ENCODE measurements at places on chromosomes 16 and 17. TPM values are rescaled to one million over a fixed set of nuclear protein-coding genes. Genes with fewer than 3 reads are reported as not detected.

PHOSPHO1 gene
- total RNA-seq = 0.55 TPM

DNA sequence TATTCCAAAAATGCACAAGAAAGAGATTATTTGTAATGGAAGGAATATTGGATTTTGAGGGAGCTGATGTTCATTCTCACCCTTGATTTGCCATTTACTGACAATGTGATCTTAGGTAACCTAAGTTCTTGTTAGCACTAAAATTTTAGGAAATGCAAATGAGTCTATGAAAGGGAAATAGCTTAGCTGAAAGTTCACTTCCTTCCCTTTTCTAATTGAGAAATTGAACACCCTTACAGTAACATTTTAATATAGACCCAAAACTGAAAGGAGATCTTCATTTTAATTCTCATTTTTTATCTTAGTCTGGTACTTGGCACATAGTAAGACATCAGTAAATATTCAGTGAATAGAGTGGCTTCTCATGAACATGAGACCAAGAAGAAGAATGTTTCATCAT lies 10.9 kb upstream of the WSB1 start:
- DNase-seq = no peak

DNA sequence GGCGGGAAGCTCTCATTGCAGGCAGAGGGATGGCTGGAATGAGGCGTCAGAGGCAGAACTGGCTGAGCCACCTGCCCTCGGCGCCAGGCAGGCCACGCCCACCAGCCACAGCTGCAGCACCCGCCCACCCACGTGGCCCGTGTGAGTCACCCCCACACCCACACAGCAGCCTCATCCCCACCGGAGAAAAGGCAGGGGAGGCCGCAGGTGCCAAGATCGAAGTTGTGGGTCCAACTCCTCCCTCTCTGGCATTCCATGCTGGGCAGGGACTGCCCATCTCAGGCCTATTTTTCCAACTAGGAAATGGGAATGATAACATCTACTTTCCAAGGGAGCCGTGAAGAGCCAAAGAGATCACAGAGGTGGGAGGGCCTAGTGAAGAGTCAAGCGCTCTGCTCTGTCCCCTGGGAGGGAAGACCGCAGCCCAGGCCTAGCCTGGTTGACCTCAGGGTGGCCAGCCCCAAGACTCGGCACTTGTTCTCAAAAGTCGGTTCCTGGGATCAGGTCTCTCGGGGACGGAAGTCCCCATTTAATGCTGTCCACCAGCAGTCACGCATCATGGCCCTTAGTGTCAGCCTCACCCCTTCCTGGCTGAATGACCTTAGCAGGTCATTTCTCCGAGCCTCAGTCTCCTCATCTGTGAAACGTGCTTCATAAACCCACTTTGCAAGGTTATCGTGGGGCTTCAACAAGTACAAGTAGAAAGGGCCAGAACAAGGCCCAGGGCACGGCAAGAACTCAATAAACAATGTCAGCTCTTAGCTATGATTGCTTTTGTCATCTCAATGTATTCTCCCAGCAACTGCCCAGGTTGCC lies at the start of gene TRPV3:
Gene TRPV3, minus strand, starts transcription at position 45 of the 816 bp plus-strand sequence. CDS start 2,962 bp downstream, outside the sequence.
- DNase-seq = peak; percentile 15

DNA sequence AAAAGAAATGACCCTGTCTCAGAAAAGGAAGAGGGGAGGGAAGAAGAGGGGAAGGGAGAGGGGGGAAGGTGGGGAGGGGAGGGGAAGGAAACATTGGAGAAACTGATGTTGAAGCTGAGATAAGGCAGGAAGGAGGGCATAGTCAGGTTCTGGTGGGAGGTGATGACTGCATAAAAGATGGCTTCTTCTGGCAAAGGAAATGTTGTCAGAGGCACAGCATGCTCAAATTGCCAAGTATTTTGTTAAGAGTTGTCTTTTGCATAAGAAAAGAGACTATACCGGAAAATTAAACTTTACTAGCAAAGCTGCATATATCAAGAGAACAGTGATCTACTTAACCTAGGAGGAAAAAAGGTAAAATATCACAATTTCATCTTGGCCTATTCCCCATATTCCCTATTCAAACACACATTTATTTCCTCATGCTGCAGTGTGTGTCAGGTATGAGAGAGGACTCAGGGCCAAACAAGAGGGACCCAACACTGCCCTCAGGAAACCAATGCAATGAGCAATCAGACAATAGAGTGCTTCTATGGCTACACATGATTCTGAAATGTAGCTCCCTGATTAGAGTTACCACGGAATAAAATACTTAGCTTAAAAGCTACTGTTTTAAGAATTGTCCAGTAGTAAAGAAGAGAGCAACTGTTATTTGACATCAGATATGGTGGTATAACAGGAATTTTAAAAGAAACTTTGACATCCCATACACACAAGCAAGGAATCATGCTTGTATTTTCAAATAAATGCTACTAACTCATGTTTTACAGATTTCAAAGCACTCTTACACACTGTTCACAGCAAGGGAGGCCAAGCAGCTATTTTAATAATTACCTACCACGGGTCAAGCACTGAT lies 80.9 kb downstream of the PARN start:
- no peak for DNase-seq

SOCS3 gene
- total RNA-seq = 59.6 TPM

GRCh38 chr17:8580952-8581658 lies 49.4 kb downstream of the MYH10 start:
- DNase-seq = no peak

DNA sequence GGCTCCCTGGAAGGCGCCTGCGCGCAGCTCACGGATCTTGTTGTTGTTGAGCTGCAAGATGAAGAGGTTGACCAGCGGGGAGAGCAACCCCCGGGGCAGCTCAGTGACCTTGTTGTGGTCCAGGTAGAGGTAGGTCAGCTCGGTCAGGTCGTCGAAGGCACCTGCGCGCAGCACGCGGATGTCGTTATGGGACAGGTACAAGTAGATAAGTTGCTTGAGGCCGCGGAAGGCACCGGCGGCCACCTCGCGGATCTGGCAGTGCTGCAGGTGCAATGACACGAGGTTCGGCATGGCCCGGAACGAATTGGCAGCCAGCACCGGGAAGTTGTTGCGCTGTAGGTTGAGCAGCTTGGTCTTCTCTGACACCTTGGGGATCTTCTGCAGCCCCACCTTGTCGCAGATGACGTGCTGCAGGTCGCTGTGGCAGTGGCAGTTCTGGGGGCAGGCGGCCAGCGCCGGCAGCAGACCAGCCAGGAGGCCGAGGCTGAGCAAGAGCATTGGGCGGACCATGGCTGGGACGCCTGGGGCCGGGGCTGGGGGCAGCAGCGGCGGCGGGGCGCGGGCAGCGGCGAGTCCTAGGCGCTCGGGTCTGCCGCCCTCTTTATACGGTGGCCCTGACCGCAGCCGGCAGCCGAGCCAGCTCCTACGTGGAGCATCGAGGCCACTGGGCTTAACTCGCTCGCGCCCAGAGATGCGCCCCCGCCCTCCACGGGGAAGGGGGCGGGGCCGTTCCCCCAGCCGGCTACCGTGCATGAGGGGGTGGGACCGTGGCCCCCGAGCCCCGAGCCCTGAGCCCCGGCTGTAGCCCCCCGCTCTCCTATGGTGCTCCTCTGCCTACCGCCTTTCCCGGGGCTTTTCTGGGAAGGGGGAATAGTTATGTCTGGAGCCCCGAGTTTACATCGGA lies at the start of gene CHAD:
Gene CHAD, minus strand, starts transcription at position 577 of the 904 bp plus-strand sequence. Its CDS starts 67 bp downstream, at position 510.
- no peak for DNase-seq

DNA sequence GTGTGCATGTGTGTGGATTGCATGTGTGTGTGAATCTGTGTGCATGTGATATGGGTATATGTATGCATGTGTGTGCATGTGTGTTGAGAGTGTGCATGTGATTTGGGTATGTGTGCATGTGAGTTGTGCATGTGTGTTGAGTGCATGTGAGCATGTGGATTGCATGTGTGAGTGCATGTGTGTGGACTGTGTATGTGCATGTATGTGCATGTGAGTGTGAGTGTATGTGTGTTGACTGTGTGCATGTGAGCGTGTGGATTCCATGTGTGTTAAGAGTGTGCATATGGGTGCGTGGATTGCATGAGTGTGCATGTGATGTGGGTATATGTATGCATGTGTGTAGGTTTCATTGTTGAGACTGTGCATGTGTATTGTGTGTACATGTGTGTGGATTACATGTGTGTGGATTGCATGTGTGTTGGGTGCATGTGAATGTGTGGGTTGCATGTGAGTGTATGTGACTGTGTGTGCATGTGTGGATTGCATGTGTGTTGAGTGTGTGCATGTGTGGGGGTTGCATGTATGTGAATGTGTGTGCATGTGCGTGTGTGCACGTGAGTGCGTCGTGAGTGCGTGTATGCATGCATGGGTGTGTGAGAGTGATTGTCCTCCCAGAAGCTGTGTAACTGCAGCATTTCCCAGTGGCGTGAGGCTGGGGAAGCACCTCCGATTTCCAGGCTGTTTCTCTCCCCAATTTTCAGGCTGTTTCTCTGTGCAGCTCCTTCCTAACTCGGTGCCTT lies 19.4 kb downstream of the C1QTNF1 start:
- no peak for DNase-seq

DNA sequence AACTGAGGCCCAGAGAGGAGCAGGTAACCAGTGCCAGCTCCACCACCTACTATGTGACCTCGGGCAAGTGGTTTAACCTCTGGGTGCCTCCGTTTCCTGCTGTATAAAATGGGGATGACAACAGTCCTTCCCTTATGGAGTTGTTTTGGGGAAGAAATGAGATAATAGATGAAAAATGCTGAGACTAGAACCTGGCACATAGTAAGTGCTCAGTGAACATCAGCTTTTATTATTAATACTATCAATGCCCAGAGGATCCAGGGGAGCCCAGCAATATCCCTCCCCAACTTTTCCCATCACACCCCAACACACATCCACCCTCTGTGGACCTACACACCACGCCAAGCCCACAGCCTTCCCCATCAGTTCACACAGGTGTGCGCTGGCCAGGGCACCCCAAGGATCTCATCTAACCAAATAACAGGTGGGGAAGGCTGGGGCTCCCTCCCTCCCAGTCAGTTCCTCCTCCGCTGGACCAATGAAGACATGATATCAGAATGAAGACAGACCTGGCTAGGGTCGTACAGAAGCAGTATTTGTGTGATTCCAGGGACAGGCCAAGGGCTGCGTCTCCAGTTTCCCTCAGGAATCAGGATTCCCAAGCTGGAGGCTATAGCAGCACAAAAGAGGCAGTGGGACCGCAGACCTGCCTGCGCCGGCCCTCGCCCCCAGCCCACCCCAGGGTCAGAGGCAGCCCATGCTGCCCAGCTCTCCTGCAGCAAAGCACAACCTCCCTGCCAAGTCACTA lies 1.8 kb downstream of the ATP2A3 start:
- DNase-seq = no peak

- DNase-seq = no peak
Observed at GRCh38 chr16:59385491-59385890, 651.4 kb upstream of the GOT2 start.

MEIOC gene
- 21.8 TPM for total RNA-seq

EFCAB5 gene
- 0.57 TPM for total RNA-seq

GRCh38 chr17:65155622-65156021 lies 18.5 kb downstream of the RGS9 start:
- DNase-seq = no peak

ZNF689 gene
- total RNA-seq = 17.8 TPM

DNA sequence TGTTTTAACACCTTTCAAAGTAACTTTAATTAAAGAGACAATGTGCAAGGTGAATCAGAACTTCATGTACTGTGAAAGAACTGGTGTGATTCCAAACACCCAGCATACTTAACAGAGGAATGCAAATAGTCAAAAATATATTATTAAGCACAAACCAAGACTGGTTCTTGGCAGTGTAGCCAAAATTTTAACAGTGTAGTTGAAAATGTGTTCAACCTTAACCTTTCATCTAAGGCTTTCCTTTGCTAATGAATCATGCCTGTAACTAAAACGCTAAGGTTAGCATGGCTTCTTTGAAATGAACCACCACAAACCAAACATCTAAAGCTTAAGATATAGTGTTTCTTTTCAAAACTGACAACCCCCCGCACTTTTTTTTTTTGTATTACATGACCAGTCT lies 146.3 kb upstream of the AXIN2 start:
- no peak for DNase-seq

GRCh38 chr16:71402674-71403073 lies 39.2 kb downstream of the TLE7 start:
- DNase-seq = no peak

GRCh38 chr17:7484067-7484918 lies at the start of gene POLR2A:
POLR2A (plus strand) TSS chr17:7484366.
- DNase-seq = peak; percentile 97

DNA sequence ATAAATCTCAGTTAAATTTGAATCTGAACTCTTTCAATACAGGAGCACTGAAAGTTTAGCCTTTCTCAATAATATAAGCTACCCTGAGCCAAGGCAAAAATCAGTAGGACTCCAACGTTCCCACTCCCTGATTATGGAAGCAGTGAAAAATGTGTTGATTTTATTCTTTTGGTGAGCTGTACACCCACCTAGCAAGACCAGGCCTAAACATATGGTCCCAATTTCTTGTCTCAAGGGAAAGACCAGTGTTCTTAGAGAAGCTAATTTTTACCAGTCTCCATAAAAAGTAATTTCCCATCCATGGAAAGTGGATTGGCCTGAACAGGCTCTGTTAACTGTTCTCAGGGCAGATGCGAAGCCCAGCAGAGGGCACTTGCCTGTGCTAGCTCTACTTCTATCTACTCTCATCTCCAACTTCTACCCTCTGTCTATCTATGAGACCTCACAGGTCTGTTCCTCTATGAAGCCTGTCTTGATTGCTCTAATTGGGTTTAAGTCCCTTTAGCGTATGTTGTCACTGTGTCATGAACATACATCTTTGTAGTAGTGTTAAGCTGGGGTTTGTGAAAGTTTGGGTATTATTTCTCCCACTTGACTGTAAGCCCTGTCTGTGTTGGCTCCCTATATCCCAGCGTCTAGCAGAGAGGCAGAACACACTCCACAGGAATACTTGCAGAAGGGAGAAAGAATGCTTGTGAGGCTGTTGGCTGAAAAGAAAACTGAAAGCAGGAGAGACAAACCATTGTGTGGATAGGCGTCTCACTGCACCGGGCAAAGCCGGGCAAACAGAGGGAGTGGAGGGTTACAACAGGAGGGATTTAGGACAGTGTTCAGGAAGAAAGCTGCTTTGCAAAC lies 167.1 kb upstream of the MAF start:
- peak; percentile 47 for DNase-seq

GRCh38 chr16:80066805-80067580 lies 466.5 kb upstream of the MAF start:
- no peak for DNase-seq

DNA sequence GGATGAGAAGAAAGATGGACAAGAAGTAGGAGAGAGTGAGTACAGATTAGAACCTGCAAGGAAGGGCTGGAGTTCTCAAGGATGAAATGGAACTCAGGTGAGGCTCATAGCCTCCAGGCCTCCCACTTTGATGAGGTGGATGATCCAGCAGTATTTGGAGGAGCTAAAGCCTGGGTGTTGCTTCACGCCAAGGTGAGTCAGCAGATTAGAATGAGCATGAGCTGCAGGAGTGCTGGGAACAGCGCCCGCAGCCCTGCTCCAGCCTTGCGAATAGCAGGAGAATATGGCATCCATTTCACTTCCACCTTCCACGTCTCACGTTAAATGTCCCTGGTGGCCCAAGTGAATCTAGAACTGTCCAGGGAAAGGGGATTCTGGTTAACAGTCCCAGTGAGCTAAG lies 94.4 kb upstream of the CPHXL start:
- no peak for DNase-seq

- no peak for DNase-seq
Observed at GRCh38 chr17:61225178-61225882, 174.3 kb upstream of the TBX2 start.

Data from prostate gland (tissue), 2 donors.